Stimulated activated CD8-positive, alpha-beta memory T cell treated with anti-CD3 and anti-CD28 coated beads, Interleukin-4, amount 100 ng/mL, for 4 hours (primary cell): ENCODE measurements at places on chromosomes 13 and 19.
A peak's percentile ranks its signal among the peaks of the same experiment; 100 is the strongest.

GRCh38 chr19:51246164-51246552 lies 4.7 kb upstream of the SIGLECL1 start:
- no peak for DNase-seq

DNA sequence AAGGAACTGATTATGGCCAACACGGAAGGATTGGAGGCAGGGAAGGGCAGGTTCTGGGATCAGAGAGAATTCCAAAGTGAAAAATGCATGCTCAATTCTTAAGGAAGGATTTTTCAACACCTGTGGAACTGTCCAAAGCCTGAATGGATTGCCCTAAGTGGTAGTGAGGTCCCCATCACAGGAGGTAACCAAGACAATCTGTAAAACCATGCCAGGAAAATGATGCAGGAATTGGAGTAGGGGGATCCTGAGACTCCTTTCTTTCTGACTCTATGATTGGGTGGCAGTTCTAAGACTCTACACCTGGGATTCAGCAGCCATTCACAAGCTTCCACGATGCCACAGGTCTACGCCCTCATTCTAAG lies 56.5 kb upstream of the ZNRF4 start:
- DNase-seq, result no peak

- DNase-seq, result no peak
Measured at GRCh38 chr13:39602277-39602613, 748 bp downstream of the LHFPL6 start.

GRCh38 chr13:33278913-33279312 lies 6.6 kb downstream of the STARD13 start:
- DNase-seq, result no peak

GRCh38 chr19:52542984-52543664 lies 15.7 kb downstream of the ZNF808 start:
- no peak for DNase-seq

- DNase-seq, result no peak
Measured at GRCh38 chr19:30152510-30153291, 210.7 kb downstream of the URI1 start.

- no peak for DNase-seq
Measured at GRCh38 chr19:28948026-28948425, 264.9 kb downstream of the UQCRFS1 start.

- DNase-seq, result no peak
Measured at GRCh38 chr13:100336795-100337516, 248.1 kb downstream of the PCCA start.

DNA sequence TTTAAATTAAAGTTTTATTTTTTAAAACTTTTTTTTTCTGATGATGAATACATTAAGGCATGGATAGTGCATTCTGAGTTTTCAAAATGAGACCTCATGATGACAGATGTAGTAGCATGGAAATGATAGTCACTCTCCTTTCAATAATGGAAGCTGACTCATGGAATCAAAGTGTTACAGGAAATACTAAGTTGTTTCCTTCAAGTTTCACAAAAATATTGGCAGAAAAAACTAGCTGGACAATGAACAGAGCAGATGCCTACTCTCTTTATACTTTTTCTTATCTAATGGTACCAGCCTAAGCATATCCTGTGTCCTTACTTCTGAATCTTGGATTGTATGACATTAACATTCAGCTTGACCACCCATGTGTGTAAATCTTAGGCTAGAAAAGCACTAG lies 1337.3 kb downstream of the PCDH9 start:
- no peak for DNase-seq

GRCh38 chr19:40433391-40434216 lies 7.8 kb upstream of the SERTAD1 start:
- peak; percentile 26 for DNase-seq

GRCh38 chr19:33667881-33668280 lies 46.1 kb downstream of the CHST8 start:
- no peak for DNase-seq

- no peak for DNase-seq
Measured at GRCh38 chr19:13838435-13839129, 38.4 kb upstream of the NANOS3 start.

GRCh38 chr13:35961002-35961401 lies 170.2 kb downstream of the DCLK1 start:
- no peak for DNase-seq

GRCh38 chr13:114015111-114015968 lies 41.5 kb upstream of the C13orf46 start:
- DNase-seq, result no peak

DNA sequence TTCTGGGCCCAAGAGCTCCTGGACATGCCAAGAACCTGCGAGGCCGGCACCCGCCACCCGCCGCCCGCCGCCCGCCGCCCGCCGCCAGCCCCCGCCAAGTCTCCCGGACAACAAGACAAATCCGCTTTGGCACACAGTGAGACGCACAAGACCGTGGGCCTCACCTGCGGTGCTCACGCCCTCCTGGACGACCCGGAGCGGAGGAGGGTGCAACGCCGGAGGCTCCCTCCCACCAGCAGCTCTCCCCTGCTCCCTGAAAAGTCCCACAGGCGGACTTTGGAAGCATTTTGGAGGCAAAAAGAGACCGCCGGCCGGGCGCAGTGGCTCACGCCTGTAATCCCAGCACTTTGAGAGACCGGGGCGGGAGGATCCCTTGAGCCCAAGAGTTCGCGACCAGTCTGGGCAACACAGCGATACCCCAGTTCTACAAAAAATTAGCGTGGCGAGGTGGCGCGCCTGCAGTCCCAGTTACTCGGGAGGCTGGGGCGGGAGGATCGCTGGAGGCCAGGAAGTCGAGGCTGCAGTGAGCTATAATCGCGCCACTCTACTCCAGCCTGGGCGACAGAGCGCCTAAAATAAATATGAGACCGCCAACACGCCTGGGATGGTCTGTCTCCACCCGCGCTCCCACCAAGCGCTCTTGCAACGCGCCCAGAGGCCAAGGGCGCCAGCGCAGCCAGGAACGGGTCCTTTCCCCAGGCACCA lies 783 bp downstream of the RHPN2 start:
- no peak for DNase-seq

DNA sequence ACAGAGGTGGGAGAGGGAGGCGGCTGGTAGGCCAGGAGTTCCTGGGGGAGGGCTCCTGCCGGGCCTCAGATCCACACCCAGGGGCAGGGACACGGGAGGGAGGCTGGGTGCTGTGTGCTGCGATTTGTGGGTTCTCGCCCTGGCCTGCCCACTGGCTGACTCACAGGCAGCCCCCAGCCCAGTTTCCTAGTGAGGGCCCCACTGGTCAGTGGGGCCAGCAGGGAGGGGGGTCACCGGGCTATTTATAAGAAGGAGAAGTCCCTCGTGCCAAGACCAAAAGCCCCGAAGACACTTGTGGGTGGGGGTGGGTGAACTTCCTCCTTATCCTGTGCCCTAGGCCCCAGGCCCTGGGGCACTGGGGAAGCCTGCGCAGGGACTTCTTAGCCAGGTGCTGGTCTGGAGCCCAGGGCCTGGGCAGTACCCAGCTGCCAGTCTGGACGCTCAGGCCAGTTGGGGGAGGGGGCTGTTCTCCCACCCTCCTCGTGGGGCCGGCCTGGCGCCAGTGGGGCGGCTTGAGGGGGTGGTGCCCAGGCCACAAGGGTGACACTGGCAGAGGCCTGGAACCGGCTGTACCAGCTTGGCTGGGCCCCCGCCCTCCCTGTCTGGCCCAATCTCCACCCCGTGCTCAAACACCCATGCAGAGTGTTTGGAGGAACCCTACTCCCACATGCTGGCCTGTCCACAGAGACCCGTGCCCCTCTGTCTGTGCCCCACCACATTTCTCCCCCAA lies 5.0 kb upstream of the JUNB start:
- no peak for DNase-seq

DNA sequence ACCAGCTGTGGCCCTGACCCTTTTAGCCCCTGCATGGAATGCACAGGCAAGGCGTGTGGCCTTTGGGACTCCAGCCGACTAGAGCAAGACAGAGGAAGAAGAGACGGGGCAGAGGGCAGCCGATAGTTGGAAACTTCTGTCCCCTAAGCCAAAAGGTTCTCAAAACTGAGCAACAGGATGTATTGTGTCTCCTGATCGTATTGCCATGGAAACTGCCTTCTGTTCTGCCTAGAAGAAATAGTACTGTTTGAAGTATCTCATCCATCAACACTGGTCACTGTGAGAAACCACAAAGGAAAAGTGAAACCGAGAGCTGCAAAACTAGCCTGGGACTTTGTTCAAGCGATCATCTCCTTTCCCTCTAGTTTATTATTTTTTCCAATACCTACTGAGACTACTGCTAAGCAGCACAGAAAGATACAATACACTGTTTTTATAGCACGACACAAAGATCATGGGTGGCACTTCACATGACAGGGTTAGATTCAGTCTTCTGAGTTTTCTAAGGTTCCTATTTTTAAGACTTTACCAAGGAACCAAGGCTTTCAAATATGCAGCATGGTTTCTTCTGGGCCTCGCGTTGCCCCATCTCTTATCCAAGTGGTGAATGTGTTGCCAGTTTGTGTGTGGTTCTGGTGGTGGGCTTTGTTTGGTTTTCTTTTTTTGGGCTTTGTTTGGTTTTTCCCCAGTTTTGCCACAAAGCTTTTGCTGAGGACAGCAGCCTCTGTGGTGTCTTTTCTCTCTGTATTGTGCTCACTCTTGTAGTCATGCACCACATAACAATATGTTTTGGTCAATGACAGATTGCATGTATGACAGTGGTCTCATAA lies 49.3 kb upstream of the GPR183 start:
- no peak for DNase-seq

DNA sequence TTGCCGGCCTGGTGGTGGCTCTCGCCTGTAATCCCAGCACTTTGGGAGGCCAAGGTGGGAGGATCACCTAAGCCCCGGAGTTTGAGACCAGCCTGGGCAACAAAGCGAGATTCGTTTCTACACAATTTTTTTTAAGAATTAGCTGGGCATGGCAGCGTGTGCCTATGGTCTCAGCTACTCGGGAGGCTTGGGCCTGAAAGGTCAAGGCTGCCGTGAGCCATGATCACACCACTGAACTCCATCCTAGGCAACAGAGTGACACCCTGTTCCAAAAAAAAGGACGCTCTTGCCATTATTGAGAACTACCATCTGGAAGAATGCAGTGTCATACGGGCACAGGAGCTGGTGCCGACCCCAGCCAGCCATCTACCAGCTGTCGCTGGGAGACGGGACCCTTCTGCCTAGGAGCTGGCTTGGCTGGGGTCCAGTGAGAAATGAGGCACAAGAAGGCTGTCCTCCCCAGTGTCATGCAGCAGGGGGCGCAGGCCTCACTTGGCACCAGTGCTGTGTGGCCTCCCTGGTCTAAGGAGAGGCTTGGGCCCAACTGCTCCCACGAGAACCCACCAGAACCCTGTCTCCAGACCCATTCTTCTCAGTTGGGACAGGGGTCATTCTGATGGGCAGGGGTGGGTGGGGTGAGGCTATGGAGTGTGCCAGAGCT lies 12.2 kb upstream of the RELB start:
- DNase-seq, result peak; percentile 44

DNA sequence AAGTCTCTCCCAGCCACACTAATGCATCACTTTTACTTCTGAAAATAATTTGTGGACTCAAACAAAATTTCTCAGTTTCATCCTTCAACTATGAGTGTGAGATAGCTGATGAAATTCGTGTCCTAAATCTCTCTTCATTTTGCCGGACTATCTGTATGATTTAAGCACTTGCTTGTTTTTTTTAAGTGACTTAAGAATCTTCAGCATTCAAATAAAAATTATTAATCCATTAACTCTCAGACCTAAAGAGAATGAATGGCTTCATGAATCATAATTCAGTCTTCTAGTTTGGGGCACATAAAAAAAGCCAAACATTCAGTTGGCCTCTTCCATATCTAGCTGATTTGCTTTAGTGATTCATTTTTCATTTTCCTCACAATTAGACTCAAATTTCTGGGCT lies 579.5 kb downstream of the DCT start:
- DNase-seq, result no peak

GRCh38 chr13:24664726-24665409 lies 15.3 kb upstream of the ATP12A start:
- DNase-seq, result no peak

DNA sequence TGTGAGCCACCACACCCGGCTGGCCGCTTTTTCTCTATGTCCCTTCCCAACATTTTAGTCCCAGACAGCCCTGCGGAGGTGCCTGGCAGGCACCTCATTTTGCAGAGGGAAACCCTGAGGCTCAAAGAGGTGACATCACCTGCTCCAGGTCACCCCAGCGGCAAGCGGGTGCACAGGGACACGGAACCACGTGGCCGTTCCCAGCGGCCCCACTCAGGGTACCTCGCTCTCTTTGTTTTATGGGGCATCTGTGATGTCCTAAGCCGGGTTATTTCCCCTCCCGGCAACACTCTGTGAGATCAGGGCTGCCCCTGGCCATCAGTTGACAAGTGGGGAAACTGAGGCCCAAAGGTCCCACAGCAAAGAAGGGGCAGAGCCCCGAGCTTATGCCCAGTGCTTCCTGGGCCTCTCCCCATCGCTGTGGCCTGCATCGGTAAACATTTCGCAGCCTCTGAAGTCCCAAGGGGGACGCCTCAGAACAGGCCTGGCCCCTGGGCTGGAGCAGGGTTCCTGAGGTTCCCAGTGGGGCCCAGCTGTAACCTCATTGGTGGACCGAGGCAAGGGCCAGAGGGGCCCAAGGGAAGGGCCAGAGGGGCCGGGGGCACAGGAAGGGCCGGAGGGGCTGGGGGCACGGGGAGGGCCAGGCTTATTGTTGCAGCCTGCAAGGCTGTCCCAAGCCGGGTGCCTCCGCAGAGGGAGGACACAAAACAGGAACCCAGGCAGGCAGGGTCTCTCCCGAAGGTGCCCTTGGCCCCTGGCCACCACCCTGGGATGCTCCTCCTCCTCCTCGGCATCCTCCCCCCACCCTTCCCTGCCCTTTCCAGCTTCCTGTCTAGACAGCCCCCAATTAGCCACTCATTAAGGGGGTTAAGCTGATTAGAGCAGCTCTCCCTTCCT lies 39.0 kb downstream of the SMIM24 start:
- no peak for DNase-seq

- DNase-seq, result no peak
Measured at GRCh38 chr19:827710-828321, at the start of gene AZU1. Gene AZU1 (plus strand): TSS chr19:827837. CDS start chr19:827847, 10 bp downstream.

DNA sequence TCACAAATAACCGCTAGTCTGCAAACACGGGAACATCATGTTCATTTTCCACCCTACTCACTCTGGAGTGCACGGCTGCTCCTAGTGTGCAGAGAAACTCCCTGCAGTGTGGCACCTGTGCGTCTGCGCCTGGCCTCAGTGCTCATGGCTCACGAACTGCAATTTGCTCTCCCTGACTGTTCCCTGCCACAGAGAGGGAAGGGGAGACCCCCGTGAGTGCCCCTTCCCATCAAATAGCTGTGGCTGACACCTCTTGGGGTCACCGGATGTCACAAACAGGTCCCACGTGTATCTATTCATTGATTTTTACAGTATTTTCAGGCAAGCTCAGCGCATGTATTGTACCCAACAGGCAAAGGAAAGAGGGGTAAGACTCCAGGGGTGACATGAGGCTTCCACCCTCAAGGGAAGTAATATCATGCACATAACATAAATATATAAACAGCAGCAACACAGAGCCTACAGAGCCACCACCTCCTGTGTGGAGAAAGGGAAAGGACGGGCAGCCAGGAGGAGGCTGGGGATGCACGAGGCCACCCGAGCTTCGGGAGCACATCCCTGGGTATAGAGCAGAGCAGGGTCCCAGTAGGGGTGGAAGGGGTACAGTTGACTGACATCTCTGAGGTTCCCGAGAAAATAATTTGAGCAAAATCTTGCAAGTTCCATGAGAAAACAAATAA lies 140.3 kb upstream of the SOX1 start:
- no peak for DNase-seq
